PC-9 (cell line): ENCODE measurements at places on chromosomes 11 and 22. TPM values are rescaled to one million over a fixed set of nuclear protein-coding genes. Genes with fewer than 3 reads are reported as not detected.

DNA sequence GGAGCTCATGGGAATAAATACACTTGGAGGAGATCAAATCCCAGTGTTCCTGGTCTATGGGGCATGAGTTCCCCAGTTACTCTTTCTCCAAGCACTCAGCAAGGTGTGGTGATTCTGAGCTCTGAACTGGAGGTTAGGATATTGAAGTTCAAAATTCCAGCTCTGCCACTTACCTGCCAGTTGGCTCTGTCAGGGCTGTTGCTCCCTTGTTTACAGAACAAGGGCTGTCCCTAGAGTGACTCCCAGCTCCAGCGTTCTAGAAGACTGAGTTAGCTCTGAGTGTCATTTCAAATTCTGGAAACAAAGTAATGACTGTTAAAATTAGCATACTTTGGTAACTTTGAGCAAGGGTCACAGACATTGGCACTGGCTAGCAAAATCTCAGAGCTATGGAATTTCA lies 69.7 kb upstream of the ZBED5 start:
- no peaks in the 10 kb centered on the region for H3K27me3 ChIP-seq
- H3K36me3 ChIP-seq: no peaks in the 10 kb centered on the region
- H3K27ac ChIP-seq: peak overlapping the region; percentile 56
- DNase-seq: no peak
- H3K4me1 ChIP-seq: peaks cover 49% of the 10 kb centered on the region

DNA sequence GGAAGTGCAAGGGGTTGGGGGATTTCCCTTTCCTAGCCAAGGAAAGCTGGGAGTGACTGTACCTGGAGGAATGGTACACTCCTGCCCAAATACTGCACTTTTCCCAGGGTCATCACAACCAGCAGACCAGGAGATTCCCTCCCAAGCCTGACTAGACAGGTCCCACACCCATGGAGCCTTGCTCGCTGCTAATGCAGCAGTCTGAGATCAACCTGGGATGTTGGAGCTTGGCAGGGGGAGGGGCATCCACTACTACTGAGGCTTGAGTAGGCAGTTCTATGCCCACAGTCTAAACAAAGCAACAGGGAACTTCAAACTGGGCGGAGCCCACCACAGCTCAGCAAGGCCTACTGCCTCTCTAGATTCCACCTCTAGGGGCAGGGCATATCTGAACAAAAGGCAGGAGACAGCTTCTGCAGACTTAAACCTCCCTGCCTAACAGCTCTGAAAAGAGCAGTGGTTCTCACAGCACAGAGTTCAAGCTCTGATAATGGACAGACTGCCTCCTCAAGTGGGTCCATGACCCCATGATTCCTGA lies 58.5 kb downstream of the SLC22A9 start:
- no peaks in the 10 kb centered on the region for H3K36me3 ChIP-seq
- DNase-seq: no peak
- no peak overlapping the region for H3K4me3 ChIP-seq
- peaks cover 13% of the 10 kb centered on the region; the same call in 1 of the 2 replicates for H3K27me3 ChIP-seq
- no peaks in the 10 kb centered on the region for H3K4me1 ChIP-seq

DNA sequence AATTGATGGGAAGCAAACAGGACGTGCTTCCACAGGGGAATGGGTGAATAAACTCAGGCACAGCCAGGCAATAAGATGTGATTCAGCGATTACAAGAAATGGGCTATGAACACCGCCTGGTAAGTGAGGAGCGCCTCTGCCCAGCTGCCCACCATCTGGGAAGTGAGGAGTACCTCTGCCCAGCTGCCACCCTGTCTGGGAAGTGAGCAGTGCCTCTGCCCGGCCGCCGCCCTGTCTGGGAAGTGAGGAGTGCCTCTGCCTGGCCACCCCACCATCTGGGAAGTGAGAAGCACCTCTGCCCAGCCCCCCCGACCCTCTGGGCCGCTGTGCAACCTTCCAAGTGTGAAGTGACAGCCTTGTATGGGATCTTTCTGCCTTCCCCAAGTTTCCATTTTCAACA lies 73.2 kb upstream of the PRR5 start:
- no peaks in the 10 kb centered on the region for H3K4me1 ChIP-seq
- H3K36me3 ChIP-seq: no peaks in the 10 kb centered on the region
- H3K27ac ChIP-seq: no peak overlapping the region
- DNase-seq: no peak
- no peak overlapping the region for H3K4me3 ChIP-seq

DNA sequence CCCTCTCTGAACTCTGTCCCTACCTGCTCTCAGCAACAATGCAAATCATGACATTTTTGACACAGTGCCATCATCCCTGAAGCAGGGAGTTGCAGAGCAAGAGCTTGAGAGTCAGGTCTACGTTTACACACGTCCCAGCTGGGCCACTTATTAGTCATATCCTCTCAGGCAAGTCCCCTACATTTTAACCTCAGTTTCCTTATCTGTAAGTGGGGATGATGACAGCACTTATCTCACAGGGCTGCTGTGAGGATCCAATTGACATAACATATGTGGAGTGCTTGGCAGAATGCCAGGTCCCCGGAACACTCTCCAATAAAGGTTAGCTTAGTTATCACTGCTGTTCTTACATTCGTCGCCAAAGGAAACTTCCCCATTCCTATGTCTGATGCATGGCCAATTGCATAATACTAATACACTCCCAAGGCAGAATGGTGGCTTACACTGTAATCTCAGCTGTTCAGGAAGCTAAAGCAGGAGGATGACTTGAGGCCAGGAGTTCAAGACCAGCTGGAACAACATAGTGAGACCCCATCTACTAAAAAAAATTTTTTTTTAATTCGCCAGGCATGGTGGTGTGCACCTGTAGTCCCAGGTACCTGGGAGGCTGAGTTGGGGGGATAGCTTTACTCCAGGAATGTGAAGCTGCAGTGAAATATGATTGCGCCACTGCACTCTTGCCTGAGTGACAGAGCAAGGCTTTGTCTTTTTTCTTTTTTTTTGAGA lies 16.6 kb downstream of the ASCC2 start:
- H3K4me3 ChIP-seq: no peak overlapping the region
- peak overlapping the region; percentile 60 for H3K27ac ChIP-seq
- H3K27me3 ChIP-seq: no peaks in the 10 kb centered on the region
- peak; percentile 100 for DNase-seq
- peaks cover 11% of the 10 kb centered on the region for H3K36me3 ChIP-seq

DNA sequence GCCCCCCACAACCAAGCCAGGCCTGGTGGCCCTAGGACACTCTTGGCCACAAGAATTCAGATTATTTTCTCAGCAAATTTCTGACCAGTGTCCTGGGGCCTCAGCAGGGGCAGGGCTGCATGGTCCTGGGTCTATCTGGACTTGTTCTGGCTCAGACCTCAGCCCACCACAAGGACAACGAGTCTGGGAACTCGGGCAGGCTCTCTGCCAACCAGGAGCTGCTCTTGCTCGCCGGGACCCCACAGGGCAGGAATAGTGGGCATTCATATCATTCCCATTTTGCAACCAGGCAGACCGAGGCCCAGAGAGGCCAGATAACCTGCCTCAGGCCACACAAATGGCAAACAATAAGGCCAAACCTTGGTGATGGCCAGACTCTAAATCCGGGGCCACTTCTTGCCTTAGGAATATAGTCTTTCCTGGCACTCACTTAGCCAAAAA lies 75.4 kb upstream of the WNT7B start:
- no peaks in the 10 kb centered on the region for H3K27me3 ChIP-seq
- peak overlapping the region; percentile 56 for H3K27ac ChIP-seq
- peaks cover 33% of the 10 kb centered on the region for H3K4me1 ChIP-seq
- peak overlapping the region; percentile 74; the same call in 1 of the 2 replicates for H3K4me3 ChIP-seq
- no peak for DNase-seq

DNA sequence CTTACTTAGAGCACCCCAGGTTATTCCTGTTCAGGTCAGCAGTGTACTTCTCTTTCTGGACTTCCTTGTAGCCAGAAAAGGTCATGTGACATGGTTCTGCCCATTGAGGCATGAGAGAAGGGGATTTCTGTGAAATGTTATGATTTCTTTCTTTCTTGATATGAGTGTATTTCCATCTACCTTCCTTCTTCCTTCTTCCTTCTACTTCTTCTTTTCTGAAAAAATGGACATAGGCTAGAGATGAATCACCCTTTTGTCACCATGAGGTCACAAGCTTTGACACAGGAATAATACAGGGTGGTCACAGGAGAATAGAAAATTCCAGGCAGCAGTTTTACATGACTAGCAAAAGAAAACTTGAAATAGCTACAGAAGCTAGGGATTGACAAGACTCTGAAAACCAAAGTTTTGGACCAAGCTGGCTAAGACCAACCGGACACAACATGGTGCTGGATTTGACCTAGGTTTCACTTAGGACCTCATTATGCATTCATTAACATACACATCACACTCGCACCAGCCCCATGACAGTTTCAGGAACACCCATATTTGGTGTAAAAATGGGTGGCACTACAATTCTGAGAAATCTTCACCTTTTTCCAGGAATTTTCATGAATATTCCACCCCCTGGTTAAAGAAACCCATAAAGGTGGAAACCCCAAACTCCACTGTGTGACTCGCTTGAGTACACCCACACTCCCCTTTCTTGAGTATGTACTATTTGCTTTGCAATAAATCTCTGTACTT lies 21.2 kb upstream of the MAP6 start:
- H3K27me3 ChIP-seq: 0 out of 2 replicates have a peak, but pooled peaks cover 4% of the 10 kb centered on the region
- no peak overlapping the region for H3K4me3 ChIP-seq
- H3K27ac ChIP-seq: no peak overlapping the region
- peaks cover 12% of the 10 kb centered on the region for H3K4me1 ChIP-seq
- DNase-seq: no peak
- H3K36me3 ChIP-seq: no peaks in the 10 kb centered on the region

- no peak overlapping the region; the same call in 1 of the 2 replicates for H3K4me3 ChIP-seq
- H3K36me3 ChIP-seq: no peaks in the 10 kb centered on the region
- no peaks in the 10 kb centered on the region for H3K27me3 ChIP-seq
- H3K4me1 ChIP-seq: peaks cover 48% of the 10 kb centered on the region
- no peak for DNase-seq
Measured at GRCh38 chr22:50267591-50268390, 2.4 kb downstream of the MAPK11 start.

DNA sequence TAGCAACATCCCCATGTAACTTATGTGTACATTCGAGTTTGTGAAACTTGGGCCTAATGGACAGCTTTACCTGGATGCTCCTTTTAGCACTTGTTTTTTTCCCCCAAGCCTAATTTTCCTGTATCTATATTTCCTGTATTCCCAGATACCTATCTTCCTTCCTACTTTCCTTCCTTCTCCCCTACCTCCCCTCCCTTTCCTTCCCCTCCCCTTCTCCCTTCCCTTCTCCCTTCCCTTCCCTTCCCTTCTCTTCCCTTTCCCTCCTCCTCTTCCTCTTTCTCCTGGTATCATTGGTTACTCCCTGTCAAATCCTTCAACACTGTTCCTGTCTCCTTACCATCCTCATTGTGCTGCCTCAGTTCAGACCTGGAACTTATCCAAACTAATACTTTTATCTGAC lies 111.8 kb downstream of the HIPK3 start:
- DNase-seq: no peak
- no peaks in the 10 kb centered on the region for H3K27me3 ChIP-seq
- peaks cover 35% of the 10 kb centered on the region for H3K4me1 ChIP-seq
- no peak overlapping the region for H3K4me3 ChIP-seq
- H3K27ac ChIP-seq: no peak overlapping the region
- no peaks in the 10 kb centered on the region for H3K36me3 ChIP-seq

The CLDN5 gene
- total RNA-seq: not detected in 2 replicates

The SCGB1D2 gene
- total RNA-seq: not detected in 2 replicates

The XKR3 gene
- not detected in 2 replicates for total RNA-seq

The HTR3A gene
- total RNA-seq: not detected in 2 replicates
